ENCODE measurements at places on chromosomes 16 and 17.

DNA sequence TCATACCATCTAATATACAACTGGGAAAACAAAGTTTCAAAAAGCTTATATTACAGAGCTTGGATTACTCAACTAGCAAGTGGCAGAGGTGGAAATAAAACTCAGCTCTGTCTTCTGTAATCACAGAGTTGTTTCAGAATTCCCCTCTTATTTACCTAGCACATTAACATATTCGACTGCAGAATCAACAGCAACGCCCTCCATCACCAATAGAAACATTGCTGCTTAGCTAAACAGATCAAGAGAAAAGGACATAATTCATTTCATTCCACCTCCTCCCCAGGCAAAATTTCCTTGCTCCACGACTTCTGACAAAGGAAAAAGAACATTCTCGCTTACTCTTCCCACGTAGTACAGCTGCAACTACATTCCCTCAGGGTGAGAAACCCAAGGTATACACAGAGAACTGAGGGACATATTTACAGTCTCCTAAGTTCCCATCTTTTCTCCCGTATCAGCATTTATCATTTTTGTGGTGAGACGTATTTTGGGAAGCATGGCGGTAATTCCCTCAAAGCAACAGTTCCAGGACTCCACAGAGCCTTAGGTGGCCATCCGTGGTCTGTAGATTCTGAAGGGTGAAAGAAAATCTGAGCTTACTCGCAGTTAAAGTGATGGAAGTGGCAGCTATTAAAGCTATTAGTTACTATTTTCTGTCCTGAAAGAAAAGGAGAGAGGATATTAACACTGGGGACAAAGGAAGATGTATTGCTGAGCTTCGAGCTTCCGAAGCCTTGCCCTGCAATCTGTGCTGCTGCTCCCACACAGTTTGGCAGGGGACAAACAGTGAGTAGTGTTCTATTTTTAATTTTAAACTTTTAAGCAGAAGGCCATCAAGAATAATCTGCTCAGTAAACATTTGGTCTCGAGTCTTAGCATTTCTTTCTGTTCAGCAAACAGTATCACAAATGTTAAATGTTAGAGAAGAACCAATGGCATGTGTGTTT, 1296.2 kb downstream of the CDH8 start:
- H3K27ac ChIP-seq = no peak overlapping the region
- no peak overlapping the region for H3K4me3 ChIP-seq
- DNase-seq = no peak

DNA sequence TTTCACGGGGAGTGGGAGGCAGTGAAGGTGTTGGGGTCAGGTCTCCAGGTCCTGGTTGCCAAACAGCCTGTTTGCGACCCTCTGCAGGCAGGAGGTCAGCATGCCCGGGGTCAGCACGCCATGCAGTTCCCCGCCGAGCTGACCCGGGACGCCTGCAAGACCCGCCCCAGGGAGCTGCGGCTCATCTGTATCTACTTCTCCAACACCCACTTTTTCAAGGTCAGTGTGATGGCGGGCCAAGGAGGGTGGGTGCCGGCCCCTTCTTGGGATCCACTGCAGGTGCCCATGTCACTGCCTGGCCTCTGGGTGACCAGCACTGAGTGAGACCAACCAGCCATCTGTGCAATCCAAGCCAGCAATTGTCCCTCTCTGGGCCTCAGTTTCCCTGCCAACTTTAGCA, 21.3 kb downstream of the ADGRG5 start:
- H3K36me3 ChIP-seq = peaks cover 10% of the 10 kb centered on the region
- DNase-seq = no peak
- peaks cover 11% of the 10 kb centered on the region for H3K27me3 ChIP-seq
- peaks cover 7% of the 10 kb centered on the region for H3K4me1 ChIP-seq

DNA sequence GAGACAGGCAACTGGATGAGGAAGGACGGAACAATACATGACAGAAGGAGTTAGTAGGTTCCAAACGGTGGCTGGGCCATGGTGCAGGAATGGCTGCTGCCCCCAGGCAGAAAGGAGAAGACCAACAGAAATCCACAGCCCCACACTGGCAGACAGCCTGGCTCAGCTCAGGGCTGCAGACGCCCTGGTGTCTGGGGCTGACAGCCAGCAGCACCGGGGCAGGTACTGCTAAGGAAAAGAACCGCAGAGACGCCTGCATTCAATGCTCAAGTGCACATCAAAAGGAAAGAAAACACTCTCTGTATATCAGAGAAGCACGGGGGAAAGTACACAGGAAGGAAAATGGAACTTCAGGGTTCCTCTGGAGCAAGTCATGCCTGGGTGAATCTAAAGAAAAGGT, 53.4 kb downstream of the GAS7 start:
- no peak for DNase-seq
- H3K27me3 ChIP-seq = no peaks in the 10 kb centered on the region
- H3K4me3 ChIP-seq = no peak overlapping the region
- peak overlapping the region; percentile 74 for H3K27ac ChIP-seq

- peaks cover 28% of the 10 kb centered on the region for H3K4me1 ChIP-seq
- H3K4me3 ChIP-seq = no peak overlapping the region
- H3K27ac ChIP-seq = peak overlapping the region; percentile 41
- no peak for DNase-seq
Measured at GRCh38 chr16:57867000-57867561, 64.8 kb upstream of the KIFC3 start.

- H3K4me3 ChIP-seq = peak overlapping the region; percentile 87
- DNase-seq = peak; percentile 47
- no peaks in the 10 kb centered on the region for H3K36me3 ChIP-seq
- peak overlapping the region; percentile 98 for H3K27ac ChIP-seq
- peaks cover 53% of the 10 kb centered on the region for H3K4me1 ChIP-seq
Measured at GRCh38 chr17:7477392-7478275, 1.8 kb downstream of the ZBTB4 start.

GRCh38 chr17:77225265-77225664, 84.5 kb downstream of the SEC14L1 start:
- H3K4me3 ChIP-seq = no peak overlapping the region
- H3K4me1 ChIP-seq = no peaks in the 10 kb centered on the region
- no peak for DNase-seq
- H3K27me3 ChIP-seq = no peaks in the 10 kb centered on the region
- no peak overlapping the region for H3K27ac ChIP-seq
